ENCODE measurements at places on chromosomes 6 and 20.

GRCh38 chr6:38997128-38997761 lies 51.3 kb upstream of the GLP1R start:
- DNase-seq: no peak

DNA sequence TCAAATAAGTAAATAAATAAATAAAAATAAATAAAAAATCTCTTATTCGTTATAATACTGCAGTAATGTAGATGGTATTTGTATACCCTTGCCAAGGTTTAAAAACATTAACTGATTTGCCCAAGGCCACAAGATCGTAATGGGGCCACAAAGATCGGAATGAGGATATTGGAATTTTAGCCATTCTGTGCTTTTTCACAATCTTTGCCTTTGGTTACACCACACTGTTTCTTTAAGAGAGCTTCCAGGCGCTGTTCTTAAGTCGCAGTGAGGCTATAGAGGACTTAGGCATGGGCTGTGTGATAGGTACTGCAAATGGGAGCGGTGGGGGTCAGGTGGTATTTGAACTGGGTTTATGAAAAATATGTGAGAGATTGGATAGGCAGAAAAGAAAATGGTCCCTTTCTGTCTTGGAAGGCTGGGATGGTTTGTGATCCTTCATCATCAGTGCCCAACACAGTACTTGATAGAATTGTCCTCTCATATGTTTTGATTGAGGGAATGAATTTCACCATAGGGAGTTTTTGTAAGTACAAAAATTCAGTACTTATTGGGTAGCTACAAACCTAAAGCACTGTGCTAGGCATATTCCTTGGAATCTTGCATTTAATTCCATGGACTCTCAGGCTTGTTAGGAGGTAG lies 1.4 kb downstream of the NUS1 start:
- DNase-seq: no peak

DNA sequence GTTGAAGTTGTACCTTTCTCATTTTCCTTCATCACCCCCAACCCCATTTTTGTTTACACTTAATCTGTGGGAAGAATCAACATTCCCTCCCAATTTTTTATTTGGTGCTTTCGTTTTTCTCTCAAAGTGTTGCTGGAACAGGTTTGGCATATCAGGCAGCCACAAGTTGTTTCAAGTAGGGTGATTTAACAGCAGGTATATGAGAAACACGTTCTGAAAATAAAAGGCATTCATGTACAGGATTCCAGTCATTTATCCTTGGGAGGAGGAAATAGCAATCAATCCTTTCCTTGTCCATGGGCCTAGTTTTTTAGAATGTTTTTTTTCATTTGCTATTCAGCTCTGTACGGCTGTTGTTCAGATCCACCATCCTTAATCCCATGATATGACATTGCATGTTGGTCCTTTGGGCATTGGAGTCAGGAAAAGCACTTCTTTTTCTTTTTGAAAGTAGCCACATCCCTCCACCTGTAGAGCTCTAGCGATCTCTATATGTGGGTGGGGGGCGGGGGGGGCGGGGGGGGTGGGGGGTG lies 120.2 kb downstream of the JARID2 start:
- DNase-seq: no peak

DNA sequence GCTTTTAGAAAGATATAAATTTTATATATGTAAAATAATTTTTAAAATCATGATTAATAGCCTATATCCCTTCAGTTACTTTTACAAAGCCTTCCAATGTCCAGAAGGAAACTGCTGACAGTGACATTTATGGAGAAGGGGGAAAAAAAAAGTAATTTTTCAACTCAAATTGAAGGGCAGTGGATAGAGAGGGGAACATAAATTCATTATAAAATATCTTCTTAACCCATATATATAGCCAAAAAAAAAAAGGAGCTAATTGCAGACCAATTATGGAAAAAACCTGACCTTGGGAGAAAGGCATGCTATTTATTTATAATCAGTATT lies 392.9 kb downstream of the PLCB1 start:
- no peak for DNase-seq

DNA sequence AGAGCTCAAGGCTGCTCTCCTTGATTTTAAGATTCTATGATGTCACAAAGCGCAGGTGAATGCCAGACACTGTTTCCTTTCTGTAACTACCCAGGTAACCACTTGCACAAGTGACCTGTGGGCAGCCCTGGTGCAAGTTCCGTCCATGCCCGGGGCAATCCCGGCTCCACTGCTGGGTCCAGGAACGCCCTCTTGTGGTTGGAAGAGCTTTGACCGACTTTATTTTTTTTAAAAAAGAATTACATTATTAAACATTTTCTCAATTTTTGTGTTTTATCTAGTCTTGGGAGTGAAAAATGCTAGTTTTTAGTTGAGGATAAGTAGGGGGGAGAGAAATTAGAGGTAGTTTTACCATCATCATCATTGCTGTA lies 695.2 kb downstream of the QKI start:
- no peak for DNase-seq

DNA sequence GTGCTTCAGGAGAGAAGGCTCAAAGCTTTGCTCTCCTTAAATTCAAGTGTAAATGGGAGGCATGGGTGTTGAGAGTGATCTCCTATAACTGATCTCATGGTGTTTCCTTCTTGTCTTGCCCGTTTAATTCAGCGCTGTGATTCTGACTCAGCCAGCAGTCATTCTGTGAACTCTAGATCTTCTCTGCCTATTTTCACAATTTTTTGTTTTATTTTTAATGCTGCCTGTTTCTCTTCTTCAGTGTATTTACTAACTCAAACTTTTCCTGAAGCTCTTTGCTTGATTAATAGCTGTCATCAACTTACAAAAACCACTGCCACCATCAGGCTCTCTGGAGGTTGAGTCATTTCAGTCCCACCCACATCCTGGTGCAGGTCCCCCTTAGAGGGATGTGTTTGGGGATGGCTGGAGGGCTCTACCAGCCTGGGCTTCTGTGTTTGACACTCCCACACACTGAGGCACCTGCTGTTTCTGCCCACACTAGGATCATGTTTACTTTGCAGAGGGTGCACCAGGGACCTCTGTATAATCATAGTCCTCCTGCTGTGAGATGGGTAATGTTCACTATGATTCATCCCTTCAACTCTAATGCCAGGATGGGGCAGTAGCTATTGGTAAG lies 94.0 kb downstream of the SHLD1 start:
- peak; percentile 27 for DNase-seq

- DNase-seq: no peak
These were observed 38.4 kb upstream of the EYA4 start for GRCh38 chr6:133202610-133203343.

DNA sequence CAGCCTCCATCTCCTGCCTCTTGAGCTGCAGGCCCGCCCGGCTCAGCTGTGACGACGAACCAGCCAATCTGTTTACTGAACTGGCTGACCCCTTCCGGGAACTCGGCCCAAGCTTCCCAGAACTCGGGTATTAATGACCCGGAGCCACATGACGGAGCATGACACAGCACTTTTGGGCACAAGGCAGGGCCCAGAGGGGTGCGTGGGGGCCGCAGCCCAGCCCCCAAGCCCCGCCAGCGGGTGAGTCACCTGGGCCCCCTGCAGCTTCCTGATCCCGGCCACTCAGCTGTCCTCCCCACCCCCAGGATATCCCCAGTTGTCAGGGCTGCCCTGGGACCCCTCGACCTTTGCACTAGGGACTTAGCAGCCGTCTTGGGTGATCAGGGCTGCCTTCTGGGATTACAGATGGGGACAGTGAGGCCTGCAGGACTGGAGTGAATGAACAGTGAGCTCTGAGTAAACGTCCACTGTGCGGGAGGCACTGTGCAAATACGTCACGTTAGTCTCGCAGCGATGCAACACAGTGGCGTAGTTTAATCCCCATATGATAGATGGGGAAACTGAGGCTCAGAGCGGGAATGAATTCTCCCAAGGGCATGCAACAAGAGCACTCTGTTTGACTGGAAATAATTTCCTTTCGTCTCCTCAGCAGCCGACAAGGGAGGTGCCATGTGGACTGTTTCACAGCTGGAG lies 102.1 kb downstream of the CEBPB start:
- no peak for DNase-seq

DNA sequence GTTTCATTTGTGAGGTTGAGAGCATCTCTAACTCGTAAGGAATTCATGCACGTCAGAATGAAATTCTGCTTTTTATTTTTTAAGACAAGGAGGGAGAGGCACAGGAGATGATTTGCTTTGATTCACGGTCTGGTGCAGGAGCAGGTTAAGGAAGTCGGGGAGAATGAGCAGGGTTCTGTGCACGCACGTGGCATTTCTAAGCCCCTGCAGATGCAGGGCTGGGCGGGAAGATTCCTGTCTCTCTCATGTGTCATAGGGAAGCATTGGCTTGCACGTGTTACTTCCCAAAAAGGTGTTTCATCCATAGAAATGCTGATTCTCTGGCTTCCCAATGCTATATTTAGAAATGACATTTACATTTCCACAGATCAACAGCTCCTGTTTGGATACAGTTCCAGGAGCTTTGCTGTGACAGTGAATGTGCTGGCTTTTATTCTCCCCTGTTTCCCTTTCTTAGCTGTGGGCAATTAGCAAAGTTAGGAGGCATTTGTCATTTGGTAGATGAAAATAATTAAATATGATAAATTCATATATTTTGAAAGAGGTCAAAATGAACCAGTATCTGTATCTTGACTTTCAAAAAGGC lies 119.7 kb upstream of the ZFP64 start:
- no peak for DNase-seq

Data from stimulated activated CD4-positive, alpha-beta T cell treated with anti-CD3 and anti-CD28 coated beads, Interleukin-15, amount 100 ng/mL, for 1 hour (primary cell).